ENCODE measurements at places on chromosomes 5 and 9. TPM values are rescaled to one million over a fixed set of nuclear protein-coding genes. Genes with fewer than 3 reads are reported as not detected.
A peak's percentile ranks its signal among the peaks of the same experiment; 100 is the strongest.

DNA sequence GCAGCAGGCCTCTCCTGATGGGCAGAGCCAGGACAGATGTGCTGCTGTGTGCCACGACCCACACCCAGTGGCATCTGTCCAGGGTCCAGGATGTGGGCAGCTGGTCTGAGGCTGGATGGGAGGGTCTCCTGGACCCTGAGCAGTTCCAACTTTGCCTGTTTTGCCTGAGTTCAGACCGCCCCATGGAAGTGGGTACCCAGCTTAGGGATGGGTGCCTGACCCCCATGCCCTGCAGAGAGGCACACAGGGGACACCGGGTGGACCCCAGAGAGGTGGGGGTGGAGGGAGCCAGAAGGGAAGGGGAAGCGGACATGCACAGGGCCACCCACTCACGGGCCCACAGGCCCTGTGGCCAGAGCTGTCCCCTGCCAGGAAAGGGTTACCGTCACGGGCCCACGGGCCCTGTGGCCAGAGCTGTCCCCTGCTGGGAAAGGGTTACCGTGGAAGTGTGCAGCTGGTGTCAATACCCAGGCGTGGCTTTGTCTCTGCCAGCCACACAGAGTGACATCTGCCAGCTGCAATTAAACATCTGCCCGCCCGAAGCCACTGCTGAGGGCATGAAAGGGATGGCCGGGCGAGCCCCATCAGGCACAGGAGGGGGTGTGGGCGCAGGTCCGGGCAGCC, 50.0 kb downstream of the NACC2 start:
- no peak for DNase-seq

DNA sequence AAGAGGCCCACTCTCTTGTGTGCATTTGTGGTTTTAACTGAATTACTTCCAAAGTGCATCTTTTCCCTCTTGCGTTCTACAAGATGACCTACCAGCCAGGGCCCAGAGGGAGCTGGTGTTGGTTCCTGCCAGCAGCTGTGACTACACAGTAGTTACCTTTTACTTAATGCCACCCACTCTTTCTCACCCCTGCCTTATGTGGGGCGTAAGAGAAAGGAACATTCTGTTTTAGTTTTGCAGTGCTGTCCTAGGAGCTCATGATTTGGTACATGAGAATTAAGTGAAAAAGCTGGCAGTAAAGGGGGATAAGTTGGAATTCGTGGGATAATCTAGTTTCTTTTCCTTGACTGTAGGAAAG, 45.4 kb downstream of the RCL1 start:
- no peak for DNase-seq

GRCh38 chr5:141529002-141529401, 40.1 kb downstream of the PCDHGC5 start:
- DNase-seq = peak; percentile 61

DNA sequence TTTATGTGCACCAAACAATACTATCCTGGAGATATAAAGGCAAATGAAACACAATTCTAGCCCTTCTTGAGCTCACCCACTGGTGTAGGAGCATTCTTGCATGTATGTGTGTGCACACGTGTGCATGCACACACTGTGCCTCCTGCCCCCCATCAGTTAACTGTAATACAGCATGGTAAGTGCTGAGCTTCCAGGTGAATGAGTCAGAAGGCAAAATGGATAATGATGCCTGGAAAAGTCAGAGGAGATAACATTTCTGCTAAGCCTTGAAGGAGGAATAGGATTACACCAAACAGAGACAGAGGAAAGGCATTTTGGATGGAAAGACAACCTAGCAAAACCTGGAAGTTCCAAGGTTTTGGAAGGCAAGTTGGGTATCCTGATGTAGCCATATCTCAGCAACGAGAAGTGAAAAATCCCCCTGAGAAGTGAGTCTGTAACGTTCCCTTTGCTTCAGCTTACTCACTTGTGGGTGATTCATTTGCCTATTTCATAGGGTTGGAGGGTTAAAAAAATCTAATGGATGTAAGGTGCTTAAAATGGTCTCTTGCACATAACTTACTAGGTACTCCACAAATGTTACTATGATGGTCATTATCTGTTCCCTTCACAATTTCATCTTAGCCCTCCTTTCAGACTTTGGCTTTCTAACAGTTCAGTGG, 101.4 kb upstream of the STC2 start:
- DNase-seq = no peak

DNA sequence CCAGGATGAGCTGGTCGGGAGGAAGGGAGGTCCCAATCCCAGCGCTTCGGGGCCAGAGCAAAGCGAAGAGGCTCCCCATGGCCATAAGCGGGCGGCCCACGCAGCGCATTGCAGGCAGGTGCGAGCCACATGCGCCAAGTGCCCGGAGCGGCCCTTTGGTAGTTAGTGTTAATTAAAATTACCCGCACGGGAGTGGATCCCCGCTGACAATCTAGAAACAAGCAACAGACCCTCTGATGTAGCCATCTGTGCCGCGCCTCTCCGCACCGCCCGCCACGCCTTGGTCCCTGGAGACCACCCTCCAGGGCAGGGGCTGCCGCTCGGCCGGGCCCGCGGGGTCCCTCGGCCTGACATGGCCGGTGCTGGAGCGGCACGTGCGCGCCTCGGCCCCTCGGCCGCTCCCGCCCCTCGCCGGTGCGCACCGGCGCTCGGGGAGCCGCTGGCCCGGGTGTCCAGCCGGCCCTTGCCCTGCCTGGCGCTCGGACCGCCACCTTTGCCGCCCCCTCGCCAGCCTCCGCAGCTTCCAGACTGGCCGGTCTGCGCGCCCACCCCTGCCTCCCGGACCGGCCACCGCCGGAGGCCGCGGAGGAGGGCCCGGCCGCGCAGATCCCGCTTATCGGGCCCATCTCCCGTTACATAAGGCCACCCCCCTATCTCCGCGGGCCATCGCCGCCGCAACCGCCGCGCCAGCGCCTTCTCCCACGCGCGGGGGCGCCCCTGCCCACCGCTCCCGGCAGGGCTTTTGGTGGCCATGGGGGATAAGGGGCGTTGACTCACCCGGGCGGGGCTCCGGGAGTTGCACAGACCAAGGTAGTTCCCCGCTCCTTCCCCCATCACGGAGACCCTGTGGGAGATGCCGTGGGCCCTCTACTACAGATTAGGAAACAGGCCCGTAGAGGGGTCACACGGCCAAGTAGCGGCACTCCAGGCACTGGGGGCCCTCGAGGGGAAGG, 1.9 kb upstream of the IL13 start:
- no peak for DNase-seq

- peak; percentile 23 for DNase-seq
Observed at GRCh38 chr9:133969681-133970580, 22.2 kb downstream of the VAV2 start.

DNA sequence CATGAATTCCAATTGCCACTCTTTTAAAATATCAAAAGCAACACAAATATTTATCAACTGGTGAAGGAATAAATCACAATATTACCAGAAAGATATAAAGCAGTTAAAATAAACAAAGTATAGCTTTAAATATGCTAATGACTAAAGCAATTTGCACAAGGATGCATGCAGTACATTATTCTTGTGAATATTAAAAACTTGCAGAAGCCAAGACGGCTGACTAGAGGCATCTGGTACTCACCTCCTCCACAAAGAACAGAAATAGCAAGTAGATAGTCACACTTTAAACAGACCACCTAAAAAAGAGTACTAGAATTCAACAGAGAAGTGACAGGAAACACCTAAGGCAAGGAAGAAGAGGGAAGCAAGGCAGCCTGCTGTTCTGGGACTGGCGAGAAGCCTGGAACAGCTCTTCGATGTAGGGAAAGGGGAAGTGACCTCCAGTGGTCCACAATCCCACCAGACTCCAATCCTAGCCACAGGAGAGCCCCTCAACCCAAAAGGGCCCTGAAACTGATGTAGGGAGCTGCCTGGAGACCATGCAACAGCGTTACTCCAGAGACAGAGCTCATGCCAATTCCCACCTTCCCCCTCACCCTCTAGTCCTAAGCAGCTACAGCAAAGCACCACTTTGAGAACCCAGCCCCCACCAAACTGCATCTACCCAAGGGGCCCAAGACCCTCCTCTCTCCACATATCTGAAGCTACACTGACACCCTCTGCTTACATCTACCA, 86.3 kb downstream of the LPAR1 start:
- DNase-seq = no peak

- no peak for DNase-seq
Observed at GRCh38 chr9:20865347-20865746, 166.1 kb downstream of the HACD4 start.

GRCh38 chr5:160635046-160635445, 213.4 kb downstream of the PTTG1 start:
- no peak for DNase-seq

CNTFR gene
- 3.3 TPM for total RNA-seq

IFNA21 gene
- not detected for total RNA-seq

BAAT gene
- total RNA-seq = not detected

All from left ventricle myocardium superior (tissue), 1 donor.